Epithelial cell of prostate (primary cell): ENCODE measurements at places on chromosomes 7 and 10.

- no peak for DNase-seq
Measured at GRCh38 chr7:132140341-132140740, 435.9 kb downstream of the PLXNA4 start.

DNA sequence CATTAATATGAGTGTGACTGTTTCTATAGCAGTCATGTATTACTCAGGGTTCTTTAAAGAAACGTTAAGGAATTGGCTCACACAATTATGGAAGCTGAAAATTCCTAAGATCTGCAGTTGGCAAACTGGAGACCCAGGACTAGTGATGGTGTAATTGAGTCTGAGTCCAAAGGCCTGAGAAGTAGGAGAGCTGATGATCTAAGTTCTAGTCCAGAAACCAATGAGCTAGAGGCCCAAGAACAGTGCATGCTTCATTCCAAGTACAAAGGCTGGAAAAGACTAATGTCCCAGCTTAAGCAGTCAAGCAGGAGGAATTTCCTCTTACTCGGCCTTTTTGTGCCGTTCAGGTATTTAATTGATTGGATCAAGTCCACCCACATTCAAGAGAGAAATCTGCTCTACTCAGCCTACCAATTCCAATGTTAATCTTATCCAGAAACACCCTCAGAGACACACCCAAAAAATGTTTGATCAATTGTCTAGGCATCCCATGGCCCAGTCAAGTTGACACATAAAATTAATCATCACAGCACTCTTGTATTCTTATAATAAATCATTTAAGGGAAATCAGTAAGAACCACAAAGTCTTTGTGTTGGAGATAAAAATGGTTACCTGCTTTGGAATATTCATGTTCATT lies 312.1 kb downstream of the PRKG1 start:
- DNase-seq, result no peak

GRCh38 chr10:126838316-126838715 lies 66.9 kb upstream of the DOCK1 start:
- DNase-seq, result no peak

- no peak for DNase-seq
Measured at GRCh38 chr7:111853201-111853990, 291.1 kb upstream of the IMMP2L start.

DNA sequence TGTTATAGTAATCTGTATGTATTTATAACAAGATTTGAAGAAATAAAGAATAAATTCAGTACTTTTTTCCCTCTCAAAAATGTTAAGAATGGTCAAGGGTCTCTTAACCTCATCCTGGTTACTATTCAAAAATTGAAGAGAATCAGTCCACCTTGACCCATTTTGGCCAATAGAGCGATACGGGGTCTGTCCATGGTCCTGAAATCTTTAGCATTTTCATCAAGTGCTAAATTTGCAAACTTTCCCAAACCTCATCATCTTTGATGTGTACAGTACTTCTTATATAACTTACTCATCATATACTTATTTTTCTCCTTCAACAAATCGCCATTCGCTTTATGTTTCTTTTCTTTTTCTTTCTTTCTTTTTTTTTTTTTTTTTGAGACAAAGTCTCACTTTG lies 23.6 kb downstream of the TMEM178B start:
- no peak for DNase-seq

DNA sequence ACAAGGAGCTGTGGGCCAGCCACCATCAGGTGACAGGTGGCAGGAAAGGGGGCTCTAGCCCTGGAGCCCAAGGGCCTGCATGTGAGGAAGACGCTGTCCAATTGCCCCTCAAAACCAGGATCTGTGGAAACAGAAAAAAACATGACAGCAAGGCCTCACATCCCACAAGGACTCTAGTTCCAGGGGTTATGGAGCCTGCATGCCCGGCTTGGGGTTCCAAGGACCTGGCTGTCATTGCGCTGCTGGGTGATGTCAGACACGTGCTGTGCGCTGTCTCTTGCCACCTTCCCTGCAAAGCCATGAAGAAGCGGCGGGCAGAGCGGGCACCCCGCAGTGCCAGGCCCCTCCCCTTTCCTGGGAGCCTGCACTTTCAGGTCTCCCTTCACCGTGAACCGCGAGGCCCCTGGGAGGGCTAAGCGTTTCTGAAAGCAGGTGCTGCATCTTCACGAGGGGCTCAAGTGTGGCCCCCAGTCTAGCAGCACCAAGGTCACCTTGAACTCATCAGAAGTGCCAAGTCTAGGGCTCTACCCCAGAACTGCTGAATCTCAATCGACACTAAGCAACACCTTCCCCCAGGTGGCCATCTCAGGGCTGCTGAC lies 15.1 kb upstream of the CRYGN start:
- DNase-seq, result no peak

DNA sequence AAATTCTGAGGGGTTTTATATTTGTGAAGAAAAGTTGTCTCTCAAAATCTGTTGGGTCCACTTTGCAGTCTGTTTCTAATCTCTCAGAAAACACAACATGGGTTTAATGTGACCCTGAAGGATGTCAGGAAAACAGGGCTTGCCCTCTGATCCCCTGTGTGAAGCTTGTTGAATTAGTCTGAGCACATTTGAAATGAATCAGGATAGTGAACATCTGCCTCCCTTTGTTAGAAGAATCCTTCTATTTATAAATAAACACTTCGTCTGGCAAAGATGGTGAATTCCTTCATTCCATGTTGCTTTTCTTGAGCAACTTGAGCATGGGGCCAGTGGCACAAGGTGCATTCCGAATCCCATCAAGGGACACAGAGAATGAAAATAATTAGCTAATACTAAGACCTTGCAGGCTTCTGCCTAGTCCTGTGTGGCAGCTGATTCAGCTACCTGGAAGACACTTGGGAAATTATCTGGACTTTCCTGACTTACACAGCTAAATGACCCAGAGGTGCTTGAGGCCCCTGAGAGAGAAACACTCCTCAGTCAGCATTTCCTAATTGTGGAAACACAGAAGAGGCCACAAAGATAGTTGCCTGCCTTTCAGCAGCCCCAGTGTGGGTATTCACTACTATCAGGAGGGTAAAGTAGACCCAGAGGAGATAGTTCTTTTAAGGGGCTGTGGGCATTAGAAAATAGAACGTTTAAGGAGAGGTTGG lies 305.5 kb downstream of the C7orf25 start:
- DNase-seq, result no peak

- DNase-seq, result no peak
Measured at GRCh38 chr10:38038107-38038931, 27.8 kb downstream of the ZNF33A start.

DNA sequence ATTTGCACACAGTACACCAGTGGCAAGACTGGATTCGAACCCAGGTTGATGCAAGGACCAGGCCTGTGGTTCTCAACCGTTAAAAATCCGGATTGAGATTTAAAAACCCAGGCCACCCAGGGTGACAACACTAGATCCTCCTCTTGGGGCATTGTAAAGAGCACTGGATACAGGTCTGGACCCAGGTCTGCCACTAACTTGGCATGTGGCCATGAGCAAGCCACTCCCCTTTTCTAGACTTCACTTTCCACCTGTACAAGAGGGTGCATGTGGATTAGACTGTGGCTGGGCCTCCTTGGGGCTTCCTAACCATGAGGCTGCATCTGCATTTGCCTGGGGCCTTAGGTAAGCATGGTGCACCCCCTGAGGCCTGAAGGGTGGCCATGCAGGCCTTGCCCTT lies 21.7 kb upstream of the SLC29A3 start:
- no peak for DNase-seq

DNA sequence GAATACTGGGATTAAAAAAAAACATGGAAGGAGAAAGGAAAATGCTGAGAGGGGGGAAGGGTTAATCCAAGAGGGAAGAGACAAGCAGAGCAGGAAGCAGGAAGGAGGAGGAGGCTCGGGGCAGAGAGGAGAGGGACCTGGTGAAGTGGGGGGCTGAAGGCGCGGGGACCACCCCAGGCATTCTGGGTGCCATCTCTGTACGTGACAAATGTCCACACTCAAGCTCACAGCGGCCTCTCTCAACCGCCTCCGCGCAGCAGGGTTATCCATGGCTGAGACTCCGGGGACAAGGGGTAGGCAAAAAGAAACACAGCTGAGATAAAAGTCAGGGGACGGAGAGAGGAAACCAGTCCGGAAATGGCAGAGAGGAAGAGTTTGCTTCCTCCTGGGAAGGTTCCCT lies 33.9 kb downstream of the EN2 start:
- no peak for DNase-seq

GRCh38 chr10:113041841-113042750 lies 92.0 kb downstream of the TCF7L2 start:
- no peak for DNase-seq

GRCh38 chr7:7323352-7323751 lies 141.0 kb downstream of the C1GALT1 start:
- DNase-seq, result no peak

DNA sequence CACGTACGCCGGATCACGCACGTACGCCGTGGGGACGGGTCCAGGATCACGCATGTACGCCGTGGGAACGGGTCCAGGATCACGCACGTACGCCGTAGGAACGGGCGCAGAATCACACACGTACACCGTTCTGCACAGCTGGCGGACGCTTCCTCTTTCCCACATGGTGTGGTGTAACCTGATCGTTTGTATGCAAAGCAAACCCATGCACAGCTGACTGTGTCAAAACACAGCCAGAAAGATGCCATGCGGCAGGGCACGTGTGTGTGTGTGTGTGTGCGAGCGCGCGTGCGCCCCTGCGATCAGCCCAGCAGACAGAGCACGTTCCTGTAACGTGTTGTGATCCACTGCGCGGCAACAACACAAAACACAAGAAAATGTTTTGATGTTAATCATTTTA lies 573.6 kb downstream of the DNAJB6 start:
- no peak for DNase-seq

DNA sequence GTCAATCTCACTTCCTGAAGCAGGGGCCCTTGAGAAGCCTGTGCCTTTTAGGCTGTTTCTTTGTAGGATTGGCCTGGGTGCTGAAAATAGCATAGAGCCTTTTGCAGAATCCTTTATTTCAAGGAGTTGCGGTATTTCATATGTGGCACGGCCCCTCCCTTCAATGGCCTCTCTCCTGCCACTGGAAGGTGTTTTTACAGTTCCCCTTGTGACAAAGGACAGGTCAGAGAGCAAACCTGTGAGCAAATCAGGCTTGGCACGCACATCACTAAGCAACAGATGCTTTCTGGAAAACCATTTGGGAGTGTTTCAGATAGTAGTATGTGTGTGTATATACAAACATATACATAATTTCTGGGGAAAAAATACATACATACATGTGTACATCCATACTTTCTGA lies 388.6 kb upstream of the C7orf33 start:
- no peak for DNase-seq

- no peak for DNase-seq
Measured at GRCh38 chr7:17709599-17709998, 230.7 kb downstream of the SNX13 start.

GRCh38 chr10:14220026-14220425 lies 110.7 kb downstream of the FRMD4A start:
- no peak for DNase-seq

- DNase-seq, result no peak
Measured at GRCh38 chr7:22629056-22629455, 97.9 kb upstream of the IL6 start.

- no peak for DNase-seq
Measured at GRCh38 chr7:44706788-44707557, 41.7 kb upstream of the ZMIZ2 start.

DNA sequence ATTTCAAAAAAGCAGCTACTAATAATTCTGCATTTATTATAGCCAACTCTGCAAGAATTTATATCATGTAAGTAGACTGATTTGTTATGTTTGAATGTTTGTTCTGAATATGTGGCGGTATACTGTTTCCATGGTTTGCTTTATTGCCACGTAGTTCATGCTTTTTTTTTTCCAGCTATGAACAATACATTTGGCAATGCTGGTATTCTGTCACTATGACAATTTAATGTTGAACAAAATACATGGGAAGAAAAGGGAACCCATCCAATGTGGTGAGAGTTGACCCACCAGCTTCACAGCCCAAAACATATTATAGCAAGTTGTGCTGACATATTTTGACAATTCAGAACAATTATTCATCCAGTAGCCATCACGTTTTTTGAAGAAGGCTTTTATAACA lies 145.6 kb downstream of the CCDC71L start:
- no peak for DNase-seq
